ENCODE measurements at places on chromosomes 12 and 14. TPM values are rescaled to one million over a fixed set of nuclear protein-coding genes. Genes with fewer than 3 reads are reported as not detected.
A peak's percentile ranks its signal among the peaks of the same experiment; 100 is the strongest.

DNA sequence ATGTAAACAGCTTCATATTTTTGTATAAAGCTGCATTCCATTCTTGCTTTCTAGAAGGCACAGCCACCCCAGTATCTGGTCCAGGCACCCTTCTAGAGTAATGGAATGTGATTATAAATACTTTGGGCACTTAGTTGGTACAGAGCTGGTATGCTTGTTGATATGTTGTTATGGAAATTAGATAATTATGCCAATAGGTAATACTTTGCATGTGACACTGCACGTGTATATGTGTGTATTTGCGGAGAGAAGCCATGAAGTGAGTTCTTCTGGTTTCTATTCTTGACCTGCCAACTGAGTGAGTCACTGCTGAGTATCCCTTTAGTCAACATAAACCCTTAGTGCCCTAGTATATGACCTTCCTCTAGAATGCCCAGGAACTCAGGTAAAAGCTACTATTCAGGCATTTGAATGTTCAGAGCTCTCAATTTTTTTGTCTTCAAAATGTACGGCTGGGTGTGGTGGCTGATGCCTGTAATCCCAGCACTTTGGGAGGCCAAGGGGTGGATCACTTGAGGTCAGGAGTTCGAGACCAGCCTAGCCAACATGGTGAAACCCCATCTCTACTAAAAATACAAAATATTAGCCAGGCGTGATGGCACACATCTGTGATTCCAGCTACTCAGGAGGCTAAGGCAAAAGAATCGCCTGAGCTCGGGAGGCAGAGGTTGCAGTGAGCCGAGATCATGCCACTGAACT lies 6.2 kb upstream of the TCP11L2 start:
- no peaks in the 10 kb centered on the region for H3K27me3 ChIP-seq
- DNase-seq = peak; percentile 92
- peak overlapping the region; percentile 84 for H3K27ac ChIP-seq
- H3K4me3 ChIP-seq = no peak overlapping the region
- no peaks in the 10 kb centered on the region for H3K36me3 ChIP-seq
- H3K4me1 ChIP-seq = peaks cover 28% of the 10 kb centered on the region

Gene HCAR1
- total RNA-seq = not detected

- H3K27me3 ChIP-seq = no peaks in the 10 kb centered on the region
- H3K27ac ChIP-seq = no peak overlapping the region
- DNase-seq = no peak
- H3K4me1 ChIP-seq = peaks cover 20% of the 10 kb centered on the region
- H3K4me3 ChIP-seq = no peak overlapping the region
Observed at GRCh38 chr12:2360630-2361170, 307.9 kb downstream of the CACNA1C start.

DNA sequence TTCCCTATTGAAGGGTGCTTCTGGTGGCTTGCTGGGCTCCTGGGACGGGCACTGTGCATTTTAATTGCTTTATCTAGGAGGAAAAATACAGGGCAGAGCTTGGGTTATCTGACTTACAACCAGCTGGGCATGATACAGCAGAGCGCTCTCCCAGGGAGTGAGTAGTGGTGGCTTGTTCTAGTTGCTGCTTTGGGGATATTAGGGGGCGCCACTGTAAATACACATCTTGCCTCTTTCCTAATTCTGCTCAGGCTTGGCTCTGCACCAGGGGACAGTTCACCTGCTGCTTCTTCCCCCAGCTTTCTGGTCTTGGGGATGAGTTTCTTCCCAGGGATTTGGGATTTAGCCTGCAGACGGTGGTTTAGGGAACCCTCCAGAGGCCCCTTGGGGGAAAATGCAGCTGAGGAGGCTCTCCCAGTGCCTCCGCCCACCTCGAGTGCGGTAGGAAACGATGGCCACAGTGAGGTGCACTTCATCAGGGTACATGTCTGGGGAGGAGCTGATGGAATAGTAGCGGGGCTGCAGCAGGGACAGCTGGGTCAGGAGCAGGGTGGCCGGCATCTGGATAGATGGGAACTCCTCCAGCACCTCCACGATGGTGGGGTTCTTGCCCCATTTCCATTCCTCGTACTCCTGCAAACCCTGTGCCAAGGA lies 36.9 kb upstream of the FBXO21 start:
- H3K27ac ChIP-seq = no peak overlapping the region
- DNase-seq = no peak
- H3K4me1 ChIP-seq = no peaks in the 10 kb centered on the region
- H3K4me3 ChIP-seq = no peak overlapping the region
- no peaks in the 10 kb centered on the region for H3K36me3 ChIP-seq

All from GM23248 (cell line).